ENCODE measurements at places on chromosomes 6 and 20. TPM values are rescaled to one million over a fixed set of nuclear protein-coding genes. Genes with fewer than 3 reads are reported as not detected.

Gene CDSN
- total RNA-seq, result not detected

Gene GRM4
- total RNA-seq, result 0.21 TPM

Gene RXRB
- total RNA-seq, result 50.8 TPM

Gene GABRR1
- total RNA-seq, result not detected

Gene RAMACL
- 7.8 TPM for total RNA-seq

Gene PHACTR3
- 0.60 TPM for total RNA-seq

Gene LAMA2
- total RNA-seq, result 43.4 TPM

Gene MUC22
- total RNA-seq, result not detected

Gene FAM209B
- total RNA-seq, result not detected

Gene SDHAF4
- 17.2 TPM for total RNA-seq

Gene FHL5
- total RNA-seq, result 14.9 TPM

Gene WFDC10B
- 1.9 TPM for total RNA-seq

Gene BEND3
- total RNA-seq, result 7.0 TPM

Gene FRK
- total RNA-seq, result 11.5 TPM

Gene SEMG2
- not detected for total RNA-seq

Gene EYA4
- total RNA-seq, result 4.1 TPM
